ENCODE measurements at places on chromosomes 1 and 21.

GRCh38 chr1:74773582-74773981, 40.6 kb downstream of the TYW3 start:
- no peak for DNase-seq

DNA sequence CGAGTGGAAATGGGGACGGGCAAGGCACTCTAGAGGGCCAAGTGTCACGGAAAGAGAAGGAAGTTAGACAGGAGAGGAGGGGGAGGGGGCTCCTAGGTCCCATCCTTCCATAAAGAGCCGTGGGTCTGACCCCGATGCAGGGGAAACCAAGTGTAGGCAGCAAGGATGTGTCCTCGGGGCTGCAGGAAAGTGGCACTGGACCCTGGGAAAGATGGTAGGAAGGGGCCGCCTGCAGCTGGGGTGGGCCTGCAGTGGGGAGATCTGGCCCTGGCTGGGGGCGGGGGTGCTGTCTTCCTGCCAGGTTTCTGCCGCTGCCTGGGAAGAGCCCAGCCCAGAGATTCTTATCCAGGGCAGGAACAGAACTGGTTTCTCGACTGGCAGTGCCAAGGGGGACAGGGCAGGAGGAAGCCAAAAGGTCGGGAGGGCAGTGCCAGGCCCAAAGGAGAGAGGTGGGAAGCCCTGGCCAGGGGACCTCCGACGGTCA, 12.9 kb downstream of the CRABP2 start:
- DNase-seq: no peak

GRCh38 chr1:29860681-29861080, 624.4 kb downstream of the PTPRU start:
- DNase-seq: no peak

DNA sequence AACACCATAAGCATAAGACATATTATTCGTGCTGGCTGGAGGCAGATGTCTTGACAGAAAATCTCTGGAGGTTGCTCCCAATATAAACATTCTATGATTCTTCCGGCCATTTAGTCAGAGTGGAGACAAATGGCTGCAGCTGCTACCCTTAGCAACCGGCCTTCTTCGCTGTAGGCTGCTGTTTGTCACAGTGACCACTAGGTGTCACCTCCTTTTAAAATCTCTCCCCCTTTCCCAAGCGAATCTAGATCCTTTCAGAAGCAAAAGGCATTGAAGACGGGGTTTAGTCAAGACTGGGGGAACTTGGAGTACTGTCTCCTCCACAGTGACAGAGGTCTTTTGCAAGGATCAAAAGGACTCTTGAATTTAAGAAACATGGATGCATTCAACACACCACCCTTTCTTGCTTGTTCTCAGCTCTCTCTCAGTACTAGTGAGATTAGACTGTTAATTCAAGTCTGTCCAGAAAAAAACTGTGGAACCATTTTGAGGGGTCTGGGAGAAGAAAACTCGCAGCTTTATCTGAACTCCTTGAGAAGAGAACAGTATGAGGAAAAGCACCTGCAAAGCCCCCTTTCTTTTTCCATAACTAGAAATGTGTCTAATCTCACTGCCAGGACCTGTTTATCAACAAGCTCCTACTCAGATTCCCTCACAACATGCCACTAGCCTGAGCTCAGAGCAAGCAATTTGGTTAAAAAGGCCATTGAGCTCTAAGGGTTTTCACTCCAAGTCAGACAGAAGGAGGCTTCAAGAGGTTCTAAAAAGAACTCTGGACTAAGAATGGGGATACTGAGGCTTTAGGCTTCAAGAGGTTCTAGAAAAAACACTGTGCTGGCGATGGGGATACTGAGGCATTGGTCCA, 408.3 kb upstream of the PLXNA2 start:
- peak; percentile 76 for DNase-seq

DNA sequence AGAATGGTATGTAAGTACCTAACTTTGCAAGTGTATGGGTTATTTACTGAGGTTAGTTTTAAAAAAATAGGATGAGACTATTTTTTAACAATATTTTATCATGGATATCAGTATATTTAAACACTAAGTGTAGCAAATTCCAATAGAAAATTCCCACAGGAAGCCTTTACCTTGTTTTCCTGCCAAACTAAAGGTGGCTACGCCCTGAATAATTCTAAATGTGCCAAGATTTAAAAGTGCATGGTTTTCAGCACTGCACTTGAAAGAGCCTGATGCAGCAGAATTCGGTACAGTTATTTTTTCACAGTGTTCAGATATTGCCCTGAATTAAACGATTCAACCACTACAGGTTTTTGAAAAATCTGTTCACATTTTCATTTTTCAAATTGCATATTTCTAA, 1622.8 kb upstream of the B3GALT2 start:
- no peak for DNase-seq

- no peak for DNase-seq
Measured at GRCh38 chr1:30900931-30901560, 7.5 kb downstream of the SDC3 start.

- no peak for DNase-seq
Measured at GRCh38 chr21:16976193-16976592, 536.6 kb upstream of the CXADR start.

- DNase-seq: no peak
Measured at GRCh38 chr1:198909973-198910372, 271.1 kb downstream of the PTPRC start.

DNA sequence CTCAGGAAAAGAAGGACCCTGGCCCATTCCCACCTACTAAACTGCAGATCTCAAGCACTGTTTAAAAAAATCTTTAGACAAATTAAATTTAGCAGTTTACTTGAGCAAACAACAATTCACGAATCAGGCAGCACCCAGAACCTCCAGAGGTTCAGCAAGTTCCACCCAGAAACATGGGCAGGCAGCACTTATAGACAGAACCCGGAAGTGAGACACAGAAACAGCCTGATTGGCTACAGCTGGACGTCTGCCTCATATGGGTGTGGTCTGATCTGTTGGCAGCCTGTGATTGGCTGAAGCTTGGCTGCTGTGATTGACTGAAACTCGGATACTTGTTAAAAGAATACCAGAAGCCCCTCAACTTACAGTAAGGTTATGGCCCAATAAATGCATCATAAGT, 34.7 kb upstream of the COL6A2 start:
- DNase-seq: no peak

- DNase-seq: no peak
Measured at GRCh38 chr1:82329226-82329625, 528.5 kb downstream of the ADGRL2 start.

- no peak for DNase-seq
Measured at GRCh38 chr1:106912131-106912530, 144.3 kb upstream of the PRMT6 start.

DNA sequence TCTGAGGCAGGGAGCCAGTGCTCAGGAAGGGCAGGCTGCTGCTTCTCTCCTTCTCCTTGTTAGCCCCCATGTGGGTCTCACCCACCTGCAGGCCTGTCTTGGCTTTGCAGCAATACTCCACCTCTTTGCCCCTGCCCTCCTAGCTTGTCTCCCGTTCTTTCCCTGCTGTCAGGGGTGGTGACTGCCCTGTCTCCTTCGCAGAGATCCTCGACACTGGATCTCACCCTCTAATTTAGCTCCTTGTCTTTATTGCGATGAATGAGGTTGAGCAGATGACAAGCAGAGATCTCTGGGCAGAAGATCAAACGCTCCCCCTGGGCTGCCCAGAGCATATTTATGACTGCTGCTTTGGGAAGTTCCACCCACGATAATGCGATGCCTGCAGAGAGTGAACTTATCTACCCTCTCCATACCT, 199.2 kb downstream of the ROR1 start:
- DNase-seq: no peak

DNA sequence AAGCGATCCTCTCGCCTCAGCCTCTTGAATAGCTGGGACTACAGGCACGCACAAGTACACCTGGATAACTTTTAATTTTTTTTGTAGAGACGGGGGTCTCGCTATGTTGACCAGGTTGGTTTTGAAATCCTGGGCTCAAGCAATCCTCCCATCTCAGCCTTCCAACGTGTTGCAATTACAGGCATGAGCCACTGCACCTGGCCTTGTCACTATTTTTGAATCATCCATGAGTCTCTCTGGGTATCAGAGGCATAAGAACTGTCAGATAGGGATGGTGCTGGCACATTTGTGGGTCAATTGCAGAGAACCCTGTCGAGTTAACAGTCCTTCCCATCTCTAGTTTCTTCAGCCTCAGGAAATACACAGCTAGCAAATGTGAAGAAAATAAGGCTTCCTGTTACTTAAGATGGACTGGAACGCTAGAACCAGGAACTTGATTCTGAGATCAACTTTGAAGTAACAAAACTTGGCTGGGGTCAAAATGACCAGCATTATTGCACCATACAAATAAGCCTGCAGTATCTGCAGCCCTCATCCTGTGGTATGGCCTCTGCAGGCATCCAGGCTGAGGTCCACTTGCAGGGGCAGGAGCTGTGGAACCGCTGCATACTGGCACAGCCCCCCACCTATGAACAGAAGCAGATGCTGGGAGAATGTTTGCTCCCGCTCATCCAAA, 124.3 kb upstream of the GADD45A start:
- DNase-seq: peak; percentile 36

- no peak for DNase-seq
Measured at GRCh38 chr1:235368428-235368827, 1.2 kb downstream of the TBCE start.

DNA sequence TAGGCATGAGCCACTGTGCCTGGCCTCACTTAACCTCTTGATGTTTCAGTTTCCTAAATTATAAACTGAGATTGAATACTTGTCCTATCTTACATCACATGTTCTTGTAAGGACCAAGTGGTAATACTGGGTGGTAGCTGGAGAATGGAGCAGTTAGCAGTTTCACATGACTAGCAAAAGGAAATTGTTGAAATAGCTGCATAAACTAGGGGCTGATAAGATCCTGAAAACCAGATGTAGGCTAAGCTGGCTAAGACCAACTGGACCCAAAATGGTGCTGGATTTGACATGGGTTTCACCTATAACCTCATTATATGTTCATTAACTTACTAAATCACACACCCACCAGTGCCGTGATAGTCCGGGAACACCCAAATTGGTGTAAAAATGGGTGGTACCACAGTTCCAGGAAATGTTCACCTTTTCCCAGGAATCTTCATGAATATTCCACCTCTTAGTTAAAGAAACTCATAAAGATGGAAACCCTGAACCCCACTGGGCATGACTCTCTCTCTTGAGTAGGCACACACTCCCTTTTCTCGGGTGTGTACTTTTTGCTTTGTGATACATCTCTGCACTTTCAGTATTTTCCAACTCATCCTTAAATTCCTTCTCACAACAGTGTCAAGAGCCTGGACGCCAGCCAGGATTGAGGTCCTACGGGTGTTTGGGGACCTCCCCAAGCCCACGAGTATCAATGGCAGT, at the start of gene PAPPA2:
PAPPA2 (plus strand) TSS at position 502 of the 705 bp plus-strand sequence. CDS start 93,148 bp downstream, outside the sequence.
- DNase-seq: no peak

DNA sequence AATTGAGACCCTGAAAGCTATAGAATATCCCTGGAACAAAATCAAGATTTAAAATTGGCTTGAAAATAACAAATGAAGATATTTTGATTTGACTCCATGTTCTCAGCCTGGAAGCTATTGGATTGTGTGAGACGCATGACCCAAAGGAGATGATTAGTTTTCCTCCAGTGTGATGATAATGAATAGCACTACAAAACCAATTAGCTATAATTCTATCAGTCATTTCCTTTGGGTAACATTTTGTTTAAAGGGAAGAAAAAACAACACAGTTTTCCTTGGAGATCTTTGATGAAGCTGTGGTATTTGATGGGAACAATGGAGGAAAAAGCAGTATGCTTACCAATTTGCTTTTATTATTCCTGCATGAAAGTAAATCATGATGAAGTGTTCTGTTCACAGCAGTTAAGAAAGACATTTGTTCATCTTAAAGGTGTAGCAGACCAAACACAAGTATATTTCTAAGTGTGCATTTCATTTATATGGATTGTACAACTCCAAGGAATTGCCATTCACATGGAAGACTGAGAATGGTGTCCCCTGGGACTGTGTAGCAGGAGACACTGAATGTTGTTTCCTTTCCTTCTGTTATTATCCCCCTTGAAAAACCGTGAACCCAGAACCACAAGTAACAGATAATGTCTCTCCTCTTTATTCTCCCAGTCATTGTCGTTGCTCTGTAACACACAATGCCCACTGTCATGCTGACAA, 111.4 kb downstream of the CACHD1 start:
- no peak for DNase-seq

DNA sequence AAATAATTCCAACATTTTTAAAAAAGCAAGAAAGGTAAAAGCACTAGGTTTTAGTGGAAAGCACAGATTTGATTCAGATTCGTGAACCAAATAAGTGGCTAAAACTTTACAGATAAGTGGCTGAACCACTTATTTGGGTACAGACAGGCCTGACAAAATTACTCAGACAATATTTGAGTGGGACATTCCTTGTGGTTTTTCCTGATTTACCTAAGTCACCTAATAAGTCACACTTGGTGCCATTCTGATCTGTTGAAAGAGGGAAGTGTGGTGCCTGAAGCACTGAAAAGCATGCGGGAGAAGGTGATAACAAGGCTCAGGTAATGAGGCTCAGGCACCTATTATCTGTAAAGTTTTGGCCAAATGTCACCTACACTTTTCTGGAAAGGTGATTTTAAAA, 81.6 kb upstream of the CD55 start:
- no peak for DNase-seq

DNA sequence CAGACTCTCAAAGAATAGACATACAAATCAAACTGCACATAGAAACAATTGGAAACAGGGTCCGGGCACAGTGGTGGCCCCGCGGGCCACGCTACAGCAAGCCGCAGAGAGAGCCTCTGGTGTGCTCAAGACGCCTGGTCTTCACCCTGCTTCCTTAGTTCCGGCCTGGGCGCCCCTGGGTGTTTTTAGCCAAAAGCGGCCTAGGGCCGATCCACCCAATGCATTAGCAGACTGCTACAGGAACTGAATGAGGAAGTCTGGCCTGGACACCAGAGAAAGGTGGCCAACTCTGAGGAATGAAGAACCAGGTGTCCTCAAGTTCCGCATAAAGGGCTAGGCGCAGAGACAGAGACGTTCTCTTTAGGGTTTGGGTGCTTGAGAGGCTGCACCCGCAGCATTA, 1.7 kb downstream of the PRRX1 start:
- no peak for DNase-seq

GRCh38 chr1:46687921-46688509, 16.4 kb downstream of the TEX38 start:
- no peak for DNase-seq

GRCh38 chr1:156815307-156815826, 1.3 kb downstream of the SH2D2A start:
- no peak for DNase-seq

- DNase-seq: peak; percentile 30
Measured at GRCh38 chr21:39568361-39568760, 44.4 kb upstream of the B3GALT5 start.

GRCh38 chr1:90220941-90221693, 226.2 kb downstream of the ZNF326 start:
- DNase-seq: no peak

GRCh38 chr1:33335020-33335419, 14.1 kb upstream of the A3GALT2 start:
- no peak for DNase-seq

DNA sequence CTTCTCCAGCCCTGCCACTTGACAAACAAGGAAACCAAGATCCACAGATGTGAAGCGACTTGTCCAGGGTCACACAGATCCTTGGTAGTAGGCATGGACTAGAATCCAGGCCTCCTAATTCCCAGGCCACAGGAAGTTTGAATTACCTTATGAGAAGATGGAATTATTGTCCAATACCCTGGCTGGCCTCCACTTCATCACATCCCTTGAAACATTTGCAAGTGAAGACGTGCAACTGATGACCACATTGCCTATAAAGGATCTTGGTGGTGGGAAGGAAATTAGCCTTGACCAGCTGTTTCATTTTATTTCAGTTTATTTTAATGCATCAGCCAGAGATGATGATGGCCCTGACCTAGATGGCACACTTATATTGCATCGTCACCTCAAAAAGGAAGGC, 165.8 kb upstream of the CAMK1G start:
- DNase-seq: no peak
